ENCODE measurements at places on chromosomes 2 and 18.
A peak's percentile ranks its signal among the peaks of the same experiment; 100 is the strongest.

DNA sequence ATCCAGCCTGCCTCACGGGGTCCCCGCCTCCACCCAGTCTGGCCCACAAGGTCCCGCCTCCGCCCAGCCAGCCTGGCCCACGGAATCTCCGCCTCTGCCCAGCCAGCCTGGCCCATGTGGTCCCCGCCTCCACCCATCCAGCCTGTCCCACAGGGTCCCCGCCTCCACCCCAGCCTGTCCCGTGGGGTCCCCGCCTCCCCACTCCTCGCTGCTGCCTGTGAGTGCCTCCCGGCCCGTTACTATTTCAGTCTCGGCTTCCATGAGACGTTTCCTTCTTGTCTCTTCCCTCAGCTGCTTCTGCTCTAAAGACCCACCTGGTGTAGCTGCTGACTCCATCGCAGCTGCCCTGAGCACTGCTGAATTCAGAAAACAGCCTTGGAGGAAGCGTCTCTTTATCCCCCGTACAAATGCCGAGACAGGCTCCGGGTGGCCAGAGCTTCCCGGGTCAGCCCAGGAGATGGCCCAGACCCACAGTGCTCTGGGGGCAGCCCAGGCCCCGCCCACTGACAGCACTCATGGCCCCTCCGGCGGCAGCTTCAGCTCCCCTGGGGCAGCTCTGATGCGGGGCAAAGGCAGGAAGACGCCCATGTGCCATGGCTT lies 69.8 kb downstream of the NFATC1 start:
- DNase-seq: peak; percentile 81

DNA sequence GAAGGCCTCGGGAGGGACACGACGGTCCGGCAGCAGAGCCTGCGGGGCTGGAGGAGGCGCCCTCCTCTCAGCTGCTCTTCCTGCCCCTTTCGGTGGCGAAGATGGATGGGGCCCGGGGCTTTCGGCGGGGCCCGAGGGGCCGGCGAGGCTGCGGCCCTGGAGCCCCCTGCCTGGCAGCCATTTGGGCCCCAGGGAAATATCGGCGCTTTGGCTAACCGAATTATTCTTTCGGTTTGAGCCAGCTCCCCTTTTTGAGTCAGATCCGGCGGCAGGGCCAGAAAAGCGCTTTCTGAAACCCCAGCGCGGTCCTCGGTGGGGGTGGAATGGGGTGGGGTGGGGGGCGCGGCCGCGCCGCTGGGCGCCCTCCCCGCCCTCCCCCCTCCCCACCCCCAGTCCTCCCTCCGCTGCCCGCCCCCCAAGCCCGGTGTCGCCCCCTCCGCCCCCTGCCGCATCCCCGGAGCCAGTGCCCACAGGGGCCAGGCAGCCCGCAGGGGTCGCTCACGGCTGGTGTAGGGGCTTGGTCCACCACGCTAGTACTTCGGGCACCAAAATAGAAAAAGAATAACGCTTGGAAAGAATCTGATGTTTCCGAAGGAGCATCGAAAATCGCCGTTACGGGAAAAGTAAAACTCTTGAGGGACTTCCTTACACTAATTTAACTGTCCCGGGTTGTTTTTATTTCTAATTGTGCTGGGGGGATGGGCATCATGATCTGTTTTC lies 9.1 kb upstream of the ARID5A start:
- DNase-seq: peak; percentile 66

DNA sequence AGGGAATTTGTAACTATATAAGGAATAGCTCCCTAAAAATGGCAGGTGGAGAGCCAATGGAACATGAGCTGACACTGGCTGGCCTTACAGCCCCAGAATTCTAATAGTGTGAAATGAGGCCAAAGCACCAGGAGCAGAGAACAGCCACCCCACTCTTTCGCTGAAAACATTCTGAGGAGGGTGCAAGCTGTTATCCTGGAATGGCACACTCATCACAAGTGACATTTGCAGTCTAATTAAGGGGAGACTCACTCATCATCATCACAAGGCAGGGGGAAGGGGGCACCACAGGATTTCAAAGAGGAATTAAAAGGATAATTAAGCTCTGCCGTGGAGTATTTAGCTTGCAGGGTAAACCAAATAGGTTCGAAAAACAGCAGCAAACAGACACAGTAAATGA lies 94.3 kb downstream of the EDAR start:
- DNase-seq: no peak

- DNase-seq: no peak
These were observed 107.5 kb downstream of the FAM210A start for GRCh38 chr18:13618760-13619438.
